Ascending aorta (tissue), 2 donors: ENCODE measurements at places on chromosomes 12 and 14.

GRCh38 chr12:115172521-115172920 is 488.5 kb upstream of the TBX3 start:
- H3K4me1 ChIP-seq = no peaks in the 10 kb centered on the region
- no peaks in the 10 kb centered on the region for H3K36me3 ChIP-seq
- H3K4me3 ChIP-seq = no peak overlapping the region
- no peak overlapping the region for H3K27ac ChIP-seq
- no peaks in the 10 kb centered on the region for H3K27me3 ChIP-seq

- H3K27me3 ChIP-seq = no peaks in the 10 kb centered on the region
- no peaks in the 10 kb centered on the region for H3K4me1 ChIP-seq
- no peak for DNase-seq
- no peak overlapping the region for H3K27ac ChIP-seq
- no peaks in the 10 kb centered on the region for H3K36me3 ChIP-seq
Measured at GRCh38 chr12:118979763-118980406, 1.5 kb upstream of the SRRM4 start.

GRCh38 chr12:95230313-95230712 is 12.7 kb downstream of the VEZT start:
- peak overlapping the region; percentile 26 for H3K27ac ChIP-seq
- H3K4me3 ChIP-seq = no peak overlapping the region
- H3K27me3 ChIP-seq = no peaks in the 10 kb centered on the region
- no peaks in the 10 kb centered on the region for H3K36me3 ChIP-seq
- DNase-seq = no peak

GRCh38 chr12:131105736-131106348 is 152.1 kb downstream of the ADGRD1 start:
- no peaks in the 10 kb centered on the region for H3K27me3 ChIP-seq
- H3K4me1 ChIP-seq = no peaks in the 10 kb centered on the region
- DNase-seq = no peak

- no peak overlapping the region for H3K4me3 ChIP-seq
- H3K4me1 ChIP-seq = peaks cover 3% of the 10 kb centered on the region
- no peaks in the 10 kb centered on the region for H3K27me3 ChIP-seq
- no peak for DNase-seq
- H3K36me3 ChIP-seq = no peaks in the 10 kb centered on the region
Measured at GRCh38 chr12:42118136-42118879, 26.4 kb downstream of the GXYLT1 start.

DNA sequence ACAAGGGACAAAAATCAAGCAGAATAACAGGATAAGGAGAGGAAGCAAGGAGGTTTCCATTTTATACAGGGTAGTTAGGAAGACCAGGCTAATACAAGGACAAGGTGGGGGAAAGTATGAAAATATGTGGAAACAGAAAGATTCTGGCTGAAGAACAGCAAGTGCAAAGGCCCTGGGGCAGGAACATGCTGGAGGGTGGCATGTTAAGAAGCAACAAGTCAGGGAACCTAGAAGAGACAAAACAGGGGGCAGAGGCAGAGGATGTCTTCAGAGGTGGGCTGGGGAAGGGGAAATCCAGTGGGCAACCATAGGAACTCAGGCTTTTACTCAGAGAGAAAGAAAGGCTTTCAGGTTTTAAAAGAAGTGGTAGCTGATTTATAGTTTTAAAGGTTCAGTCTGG is 54.8 kb downstream of the NT5DC3 start:
- no peaks in the 10 kb centered on the region for H3K4me1 ChIP-seq
- H3K36me3 ChIP-seq = peaks cover 43% of the 10 kb centered on the region
- no peak overlapping the region for H3K27ac ChIP-seq
- DNase-seq = no peak
- H3K27me3 ChIP-seq = no peaks in the 10 kb centered on the region

DNA sequence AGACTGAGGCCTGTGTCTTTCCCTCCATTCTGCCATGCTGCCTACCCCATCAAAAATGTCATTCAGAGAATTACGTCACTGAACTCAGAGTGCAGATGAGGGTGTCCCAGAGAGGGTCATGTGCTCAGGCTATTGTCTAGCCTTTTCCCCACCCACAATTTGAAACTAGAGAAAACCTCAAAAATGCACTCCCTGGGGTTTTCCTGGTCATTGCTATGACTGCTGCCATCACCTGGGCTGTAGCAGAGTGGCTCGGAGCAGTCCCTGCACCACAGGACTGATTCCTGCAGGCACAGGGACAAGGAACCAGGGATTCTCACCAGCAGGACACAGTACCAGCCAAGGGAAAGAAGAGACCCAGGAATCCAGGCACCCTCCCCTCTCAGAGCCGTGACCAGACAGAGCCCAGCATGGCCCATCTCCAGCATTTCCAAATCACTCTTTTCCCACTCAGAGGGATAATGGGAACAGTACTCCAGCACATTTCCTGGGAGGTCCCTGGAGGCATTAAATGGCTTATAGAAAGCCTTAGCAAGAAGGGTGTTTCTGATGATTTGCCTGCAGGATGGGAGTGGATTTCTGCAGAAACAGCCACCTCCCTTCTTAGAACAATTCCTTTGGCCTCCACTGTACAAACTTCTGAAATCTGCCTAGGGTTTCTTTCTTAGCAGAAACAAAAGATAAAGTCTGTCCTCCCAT is 45.9 kb downstream of the VWF start:
- DNase-seq = no peak
- H3K27me3 ChIP-seq = no peaks in the 10 kb centered on the region
- no peaks in the 10 kb centered on the region for H3K4me1 ChIP-seq
- H3K27ac ChIP-seq = no peak overlapping the region
- H3K36me3 ChIP-seq = no peaks in the 10 kb centered on the region

- no peaks in the 10 kb centered on the region for H3K4me1 ChIP-seq
- DNase-seq = no peak
- H3K4me3 ChIP-seq = no peak overlapping the region
- H3K27me3 ChIP-seq = no peaks in the 10 kb centered on the region
- H3K36me3 ChIP-seq = no peaks in the 10 kb centered on the region
Measured at GRCh38 chr12:10497602-10498001, 8.1 kb upstream of the EIF2S3B start.

DNA sequence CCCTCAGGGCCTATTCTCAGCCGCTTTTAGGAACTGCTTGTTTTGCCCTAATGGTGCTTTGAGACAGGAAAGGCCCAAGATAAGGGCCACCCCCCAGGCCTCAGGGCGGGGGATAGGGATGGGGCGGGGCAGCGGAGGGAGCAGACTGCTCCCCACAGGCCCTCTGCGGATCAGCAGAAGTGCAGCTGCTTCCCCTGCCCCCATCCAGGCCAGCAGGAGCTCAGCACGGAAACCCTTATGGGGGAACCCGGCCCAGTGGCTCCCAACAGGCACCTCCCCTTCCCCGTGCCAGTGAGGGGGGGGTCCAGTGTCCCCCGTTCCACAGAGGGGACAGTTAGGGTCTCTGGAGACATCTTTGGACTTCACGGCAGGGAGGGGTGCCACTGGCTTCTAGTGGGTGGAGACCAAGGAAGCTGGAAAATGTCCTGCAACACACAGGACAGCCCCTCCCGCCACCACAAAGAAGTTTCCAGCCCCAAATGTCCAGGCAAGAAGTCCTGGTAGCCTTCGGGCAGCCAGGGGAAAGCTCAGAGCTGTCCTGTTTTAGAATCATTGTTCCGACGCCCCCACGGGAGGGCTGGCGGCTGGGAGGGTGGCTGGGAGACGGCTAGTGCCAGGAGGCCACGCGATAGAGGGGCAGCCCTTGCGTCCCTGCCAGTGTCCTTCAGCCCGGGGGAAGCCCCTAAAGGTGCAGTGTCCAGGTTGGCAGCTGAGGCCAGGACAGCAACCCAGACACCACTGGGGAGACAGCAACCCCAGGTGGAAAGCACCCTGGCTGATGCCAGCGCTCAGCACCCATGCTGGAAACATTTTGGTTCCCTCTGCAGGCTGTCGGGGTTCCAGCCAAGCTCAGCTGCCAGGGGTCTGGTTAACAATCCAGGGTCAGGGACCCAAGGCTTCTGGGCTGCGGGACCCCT is 10.4 kb upstream of the GPR132 start:
- H3K27ac ChIP-seq = no peak overlapping the region
- H3K27me3 ChIP-seq = peaks cover 12% of the 10 kb centered on the region
- peaks cover 3% of the 10 kb centered on the region for H3K4me1 ChIP-seq
- H3K4me3 ChIP-seq = peak overlapping the region; percentile 6
- no peak for DNase-seq

DNA sequence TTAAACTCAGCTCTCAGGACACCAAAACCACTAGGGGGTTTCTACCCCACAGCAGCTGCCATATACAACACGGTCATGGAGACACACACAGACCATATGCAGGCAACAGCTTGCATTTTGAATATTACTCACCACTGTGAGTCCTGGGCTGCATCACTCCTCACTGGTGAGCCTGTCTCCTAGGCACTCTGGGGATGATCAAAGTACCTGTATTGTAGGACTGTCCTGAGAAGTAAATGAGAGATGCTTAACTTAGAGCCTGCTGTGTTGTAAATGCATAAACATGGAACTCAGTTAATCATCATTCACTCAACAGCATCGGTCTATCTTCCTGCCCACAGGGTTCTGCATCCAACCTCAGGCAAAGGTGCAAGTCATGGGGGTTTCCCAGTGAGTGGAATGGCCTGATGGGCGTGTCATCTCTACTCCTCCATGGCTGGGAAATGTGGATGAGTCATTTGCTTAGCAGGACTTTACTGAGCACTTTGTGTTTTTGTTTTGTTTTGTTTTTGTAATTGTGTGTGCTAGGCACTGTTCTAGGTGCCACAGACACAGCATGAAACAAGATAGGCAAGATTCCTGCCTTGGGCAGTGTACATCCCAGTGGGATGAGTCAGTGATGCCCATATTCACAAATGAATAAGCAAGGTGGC is 1141.2 kb upstream of the TMEM132C start:
- no peak overlapping the region for H3K27ac ChIP-seq
- H3K4me1 ChIP-seq = no peaks in the 10 kb centered on the region
- H3K4me3 ChIP-seq = no peak overlapping the region
- H3K27me3 ChIP-seq = no peaks in the 10 kb centered on the region

GRCh38 chr14:65345266-65345665 is 67.3 kb upstream of the FUT8 start:
- H3K4me1 ChIP-seq = no peaks in the 10 kb centered on the region
- H3K4me3 ChIP-seq = no peak overlapping the region
- no peaks in the 10 kb centered on the region for H3K27me3 ChIP-seq

- H3K36me3 ChIP-seq = no peaks in the 10 kb centered on the region
- H3K4me1 ChIP-seq = no peaks in the 10 kb centered on the region
- H3K4me3 ChIP-seq = no peak overlapping the region
- no peak for DNase-seq
Measured at GRCh38 chr12:66668311-66668710, 10.6 kb downstream of the GRIP1 start.

DNA sequence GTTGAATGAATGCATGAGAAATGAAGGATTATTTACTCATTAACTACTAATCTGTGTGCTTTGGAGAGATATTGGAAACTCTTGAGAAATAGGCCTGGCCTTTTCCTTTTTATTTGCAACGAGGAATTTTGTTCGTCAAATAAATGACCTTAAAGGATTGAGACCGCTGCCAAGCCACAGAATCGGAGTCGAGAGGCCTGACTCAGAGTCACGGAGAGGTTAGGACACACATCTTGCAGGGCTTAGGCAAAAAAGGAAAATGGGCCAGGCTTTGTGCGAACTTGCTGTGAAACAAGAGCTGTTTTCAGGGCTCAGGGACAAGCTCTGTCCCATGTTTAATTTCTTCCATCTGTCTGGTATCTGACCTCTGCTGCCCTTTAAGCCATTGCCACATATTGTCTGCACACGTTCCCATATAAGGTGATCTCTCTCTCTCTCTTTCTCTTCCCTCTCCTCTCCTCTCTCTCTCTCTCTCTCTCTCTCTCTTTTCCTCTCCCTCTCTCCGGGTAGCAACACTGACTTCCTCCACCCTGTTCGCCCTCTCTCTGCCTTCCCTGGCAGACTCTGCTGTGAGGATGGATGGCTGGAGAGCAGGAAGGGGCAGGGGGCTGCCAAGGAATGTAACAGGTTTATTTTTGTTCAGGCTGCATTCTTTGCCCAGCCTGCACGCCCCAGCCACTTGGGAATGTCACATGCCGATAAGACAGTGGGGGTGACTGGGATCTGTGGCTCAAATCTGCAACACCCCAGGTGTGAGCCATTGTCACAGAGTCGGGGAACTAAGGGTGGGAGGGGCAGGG is 14.9 kb upstream of the IFT81 start:
- peak overlapping the region; percentile 91 for H3K27ac ChIP-seq
- H3K27me3 ChIP-seq = no peaks in the 10 kb centered on the region
- H3K36me3 ChIP-seq = no peaks in the 10 kb centered on the region
- peak overlapping the region; percentile 27 for H3K4me3 ChIP-seq
- DNase-seq = peak; percentile 77

- H3K27ac ChIP-seq = no peak overlapping the region
- DNase-seq = no peak
Measured at GRCh38 chr14:100363053-100363452, 39.9 kb downstream of the SLC25A47 start.

DNA sequence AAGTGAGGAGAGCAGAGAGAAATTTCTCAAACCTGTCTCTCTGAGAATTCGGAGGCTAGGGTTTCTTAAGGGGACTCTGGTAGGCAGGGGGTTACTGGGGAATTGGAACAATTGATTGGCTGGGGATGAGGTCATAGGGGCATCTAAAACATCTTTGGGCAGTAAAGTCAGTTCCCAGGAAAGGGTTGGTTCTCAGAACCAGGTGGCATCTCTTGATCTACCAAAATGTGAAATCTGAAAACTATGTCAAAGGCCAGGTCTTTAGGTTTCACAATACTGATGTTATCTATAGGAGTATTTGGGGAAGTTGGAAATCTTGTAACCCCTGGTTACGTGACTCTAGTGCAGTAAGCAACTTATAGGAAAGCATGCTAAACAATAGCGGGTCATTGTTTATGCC is 6.9 kb downstream of the C12orf75 start:
- no peaks in the 10 kb centered on the region for H3K36me3 ChIP-seq
- peaks cover 25% of the 10 kb centered on the region for H3K4me1 ChIP-seq
- H3K27me3 ChIP-seq = no peaks in the 10 kb centered on the region
- no peak overlapping the region for H3K4me3 ChIP-seq
- H3K27ac ChIP-seq = peak overlapping the region; percentile 83
- no peak for DNase-seq

DNA sequence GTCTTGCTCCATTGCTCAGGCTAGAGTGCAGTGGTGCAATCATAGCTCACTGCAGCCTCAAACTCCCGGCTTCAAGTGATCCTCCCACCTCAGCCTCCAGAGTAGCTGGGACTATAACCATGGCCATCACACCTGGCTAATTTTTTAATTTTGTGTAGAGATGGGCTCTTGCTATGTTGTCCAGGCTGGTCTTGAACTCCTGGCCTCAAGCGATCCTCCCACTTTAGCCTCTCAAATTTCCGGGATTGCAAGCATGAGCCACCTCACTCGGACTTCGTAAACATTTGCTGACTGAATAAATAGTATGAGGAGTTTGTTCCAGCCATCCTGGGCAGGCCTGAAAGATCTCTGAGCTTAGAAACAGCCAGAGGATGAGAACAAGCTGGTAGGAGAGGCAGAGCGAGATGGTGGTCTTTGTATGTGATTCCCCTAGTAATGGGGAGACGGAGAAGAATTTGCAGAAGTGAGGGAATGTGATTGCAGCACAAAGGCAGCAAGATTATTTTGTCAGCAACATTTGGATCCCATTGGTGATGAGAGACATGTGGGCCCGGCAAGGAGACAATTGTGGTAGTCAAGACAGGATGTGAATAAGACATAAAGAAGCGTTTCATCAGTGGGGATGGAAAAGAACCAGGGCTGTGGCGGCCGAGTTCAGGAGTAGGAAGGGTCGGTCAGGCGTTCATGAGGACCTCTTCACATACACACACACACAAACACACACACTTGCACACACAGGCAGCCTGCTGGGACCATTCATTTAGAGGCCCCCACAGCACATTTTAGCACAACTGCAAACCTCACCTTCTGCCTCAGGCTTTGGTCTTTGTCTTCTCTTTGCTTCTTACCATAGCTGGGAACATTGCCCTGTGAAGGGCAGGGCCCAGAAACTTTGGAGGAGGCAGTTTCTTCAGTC is 155.5 kb downstream of the ZFP36L1 start:
- no peak for DNase-seq
- H3K4me3 ChIP-seq = no peak overlapping the region
- no peaks in the 10 kb centered on the region for H3K27me3 ChIP-seq
- H3K36me3 ChIP-seq = no peaks in the 10 kb centered on the region
- H3K4me1 ChIP-seq = peaks cover 31% of the 10 kb centered on the region
